ENCODE measurements at places on chromosomes 16 and 17.

DNA sequence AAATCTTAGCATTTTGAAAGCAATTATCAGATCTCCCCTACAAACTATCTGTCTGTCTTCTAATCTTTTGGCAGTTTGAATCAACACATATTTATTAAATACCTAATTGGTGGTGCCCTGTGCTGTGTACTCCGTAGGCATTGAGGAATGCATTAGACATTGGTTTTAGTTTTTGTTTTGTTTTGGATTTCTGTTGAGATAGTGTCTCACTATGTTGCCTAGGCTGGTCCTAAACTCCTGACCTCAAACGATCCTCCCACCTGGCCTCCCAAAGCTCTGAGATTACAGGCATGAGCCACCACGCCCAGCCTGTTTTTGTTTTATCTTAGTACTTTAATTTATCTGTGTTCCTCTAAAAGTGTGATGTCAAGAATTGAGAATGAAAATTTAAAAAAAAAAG is 124.8 kb upstream of the RBL2 start:
- no peak for DNase-seq

DNA sequence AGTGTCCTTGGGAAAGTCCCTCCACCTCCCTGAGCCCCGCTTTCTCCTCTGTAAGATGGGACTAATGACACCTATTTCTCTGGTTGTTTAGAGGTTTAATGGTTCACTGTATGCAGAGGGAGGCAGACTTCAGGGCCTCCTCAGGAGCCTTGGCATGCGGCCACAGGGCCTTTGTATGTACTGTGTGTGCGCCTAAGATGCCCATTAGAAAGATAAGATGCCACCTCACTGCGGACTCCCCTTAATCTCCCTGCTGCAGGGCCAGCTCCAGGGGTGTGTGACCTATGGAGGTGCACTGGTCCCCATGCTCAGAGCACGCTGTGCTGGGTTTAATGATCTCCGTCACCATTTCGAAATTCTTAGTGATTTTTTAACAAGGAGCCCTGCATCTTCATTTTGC is 59.3 kb downstream of the TMEM235 start:
- DNase-seq, result no peak

DNA sequence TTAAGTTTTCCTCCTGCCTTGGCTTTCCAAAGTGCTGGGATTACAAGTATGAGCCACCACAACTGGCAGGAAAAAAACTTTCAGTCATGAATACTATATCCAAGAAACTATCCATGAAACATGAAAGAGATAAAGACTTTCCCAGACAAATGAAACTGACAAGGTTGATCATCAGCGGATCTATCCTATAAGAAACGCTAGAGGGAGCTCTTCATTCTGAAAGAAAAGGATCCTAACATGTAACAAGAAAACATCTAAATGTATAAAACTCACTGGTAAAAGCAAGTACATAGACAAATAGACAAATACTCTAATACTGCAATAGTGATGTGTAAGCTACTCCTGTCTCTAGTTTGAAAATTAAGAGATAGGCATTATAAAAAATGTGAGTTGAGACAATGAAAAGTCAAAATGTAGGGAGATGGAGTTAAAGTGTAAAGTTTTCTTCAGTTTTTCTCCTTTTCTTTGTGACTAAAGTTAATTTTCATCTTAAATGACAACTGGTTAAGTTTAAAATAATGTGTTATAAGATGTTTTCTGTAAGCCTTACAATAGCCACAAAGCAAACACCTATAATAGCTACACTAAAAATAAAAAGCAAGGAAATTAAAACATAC is 79.6 kb upstream of the TEKT1 start:
- DNase-seq, result no peak

DNA sequence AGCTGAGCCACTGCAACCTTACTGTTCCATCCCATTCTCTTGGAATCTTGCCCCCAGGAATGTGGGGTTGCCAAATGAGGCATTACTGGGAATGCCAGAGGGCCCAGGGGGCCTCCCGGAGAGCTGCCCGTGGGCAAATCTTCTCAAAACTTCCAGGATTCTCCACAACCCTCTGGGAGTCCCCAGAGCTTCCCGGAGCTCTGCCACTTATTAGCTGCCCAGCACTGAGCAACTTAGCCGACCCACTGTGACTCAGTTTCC is 306.0 kb downstream of the FOXL1 start:
- DNase-seq, result no peak

- DNase-seq, result no peak
Measured at GRCh38 chr16:3282103-3282729, 1.1 kb upstream of the ZNF263 start.

DNA sequence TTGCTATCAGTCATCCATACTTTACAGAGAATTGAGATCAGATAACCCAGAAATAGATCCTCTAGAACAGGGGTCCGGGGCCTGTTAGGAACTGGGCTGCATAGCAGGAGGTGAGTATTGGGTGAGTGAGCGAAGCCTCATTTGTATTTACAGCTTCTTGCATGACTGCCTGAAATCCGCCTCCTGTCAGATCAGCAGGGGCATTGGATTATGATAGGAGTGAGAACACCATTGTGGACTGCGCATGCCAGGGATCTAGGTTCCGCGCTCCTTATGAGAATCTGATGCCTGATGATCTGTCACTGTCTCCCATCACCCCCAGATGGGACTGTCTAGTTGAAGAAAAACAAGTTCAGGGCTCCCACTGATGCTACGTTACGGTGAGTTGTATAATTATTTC is 13.0 kb upstream of the SCIMP start:
- DNase-seq, result no peak

DNA sequence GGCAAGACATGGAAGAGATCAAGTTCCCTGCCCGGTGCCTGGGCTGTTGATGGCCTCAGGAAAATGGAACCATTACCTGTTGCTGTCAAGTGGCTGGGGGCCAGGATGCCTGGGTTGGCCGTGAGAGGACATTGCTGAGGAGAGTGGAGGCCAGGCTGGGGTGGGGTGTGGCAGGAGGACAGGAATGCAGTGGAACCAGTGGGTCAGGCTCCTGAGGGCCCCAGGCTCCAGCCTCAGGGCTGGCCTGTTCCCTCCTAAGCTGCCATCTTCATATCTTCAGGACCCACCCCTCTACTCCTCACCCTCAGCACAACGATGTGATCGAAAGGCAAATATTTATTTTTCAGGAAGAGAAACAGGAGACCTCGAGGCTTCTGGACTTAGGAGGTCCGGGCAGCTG is 8.5 kb upstream of the YPEL3 start:
- no peak for DNase-seq

GRCh38 chr17:1956134-1956533 is 69.0 kb downstream of the RTN4RL1 start:
- no peak for DNase-seq

GRCh38 chr16:74305978-74306784 is 9.6 kb downstream of the PSMD7 start:
- no peak for DNase-seq

DNA sequence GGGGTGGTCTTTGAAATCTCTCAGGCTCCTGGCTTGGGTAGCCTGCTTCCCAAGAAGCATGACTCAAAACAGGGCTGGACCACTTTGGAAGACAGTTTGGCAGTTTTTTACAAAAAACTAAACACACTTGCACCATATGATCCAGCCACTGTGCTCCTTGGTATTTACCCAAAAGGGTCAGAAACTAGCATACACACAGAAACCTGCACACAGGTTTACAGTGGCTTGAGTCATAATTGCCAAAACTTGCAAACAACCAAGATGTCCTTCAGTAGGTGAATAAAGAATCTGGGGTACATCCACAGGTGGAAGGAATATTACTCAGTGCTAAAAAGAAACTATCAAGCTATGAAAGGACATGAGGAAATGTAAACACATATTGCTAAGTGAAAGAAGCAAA is 323.2 kb upstream of the CDH5 start:
- DNase-seq, result no peak

DNA sequence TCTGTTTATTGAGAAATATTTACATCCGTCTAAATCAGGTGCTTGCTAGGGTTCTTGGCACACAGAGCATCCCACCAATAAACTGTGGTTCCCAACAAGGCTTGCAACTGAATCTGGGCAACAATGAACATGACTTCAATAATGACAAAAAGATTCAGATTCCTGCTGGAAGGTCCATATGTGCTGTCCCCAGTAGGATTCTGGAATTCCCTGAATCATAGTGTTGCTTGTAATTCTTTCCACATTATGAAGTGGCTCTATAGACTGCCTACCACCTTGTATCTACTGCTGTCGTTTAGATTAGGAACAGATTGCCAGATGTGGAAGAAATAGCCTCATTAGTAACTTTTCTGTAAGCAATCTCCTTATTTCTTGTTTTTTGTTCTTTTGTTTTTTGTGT is 265.9 kb downstream of the WWOX start:
- no peak for DNase-seq

GRCh38 chr17:22266231-22266630 is 573.9 kb downstream of the KCNJ18 start:
- no peak for DNase-seq

- no peak for DNase-seq
Measured at GRCh38 chr16:49970797-49971431, 54.1 kb upstream of the CNEP1R1 start.

DNA sequence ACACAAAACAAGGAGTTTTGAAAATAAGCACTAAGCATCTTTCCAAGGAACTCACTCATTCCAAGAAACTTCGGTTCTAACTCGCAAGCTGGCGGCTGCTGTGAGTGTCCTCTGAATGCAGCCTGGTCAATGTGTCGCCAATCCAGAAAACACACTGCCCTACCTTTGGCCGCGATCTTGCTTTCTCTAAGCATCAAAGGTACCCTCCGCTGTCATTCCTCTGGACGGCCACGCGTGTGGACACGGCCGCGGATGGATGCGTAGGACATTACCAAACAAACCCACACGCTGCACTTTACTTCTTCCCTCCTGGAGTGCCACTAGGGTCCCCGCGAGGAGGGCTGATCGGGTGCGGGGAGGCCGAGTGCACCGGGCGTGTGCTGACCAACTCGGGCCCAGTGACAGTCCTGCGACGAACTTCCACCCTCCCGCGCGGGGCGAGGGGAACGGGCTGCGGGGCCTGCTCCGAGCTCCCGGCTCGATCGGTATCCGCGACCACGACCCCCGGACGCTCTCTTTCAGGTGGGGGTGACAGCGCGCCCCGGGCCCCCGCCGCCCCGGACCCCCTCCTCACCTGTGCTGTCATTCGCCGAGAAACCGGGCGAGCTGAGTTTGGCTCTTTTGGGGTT is 1.1 kb downstream of the CREBBP start:
- no peak for DNase-seq

All from BJ (cell line).